ENCODE measurements at places on chromosomes 4 and X.

DNA sequence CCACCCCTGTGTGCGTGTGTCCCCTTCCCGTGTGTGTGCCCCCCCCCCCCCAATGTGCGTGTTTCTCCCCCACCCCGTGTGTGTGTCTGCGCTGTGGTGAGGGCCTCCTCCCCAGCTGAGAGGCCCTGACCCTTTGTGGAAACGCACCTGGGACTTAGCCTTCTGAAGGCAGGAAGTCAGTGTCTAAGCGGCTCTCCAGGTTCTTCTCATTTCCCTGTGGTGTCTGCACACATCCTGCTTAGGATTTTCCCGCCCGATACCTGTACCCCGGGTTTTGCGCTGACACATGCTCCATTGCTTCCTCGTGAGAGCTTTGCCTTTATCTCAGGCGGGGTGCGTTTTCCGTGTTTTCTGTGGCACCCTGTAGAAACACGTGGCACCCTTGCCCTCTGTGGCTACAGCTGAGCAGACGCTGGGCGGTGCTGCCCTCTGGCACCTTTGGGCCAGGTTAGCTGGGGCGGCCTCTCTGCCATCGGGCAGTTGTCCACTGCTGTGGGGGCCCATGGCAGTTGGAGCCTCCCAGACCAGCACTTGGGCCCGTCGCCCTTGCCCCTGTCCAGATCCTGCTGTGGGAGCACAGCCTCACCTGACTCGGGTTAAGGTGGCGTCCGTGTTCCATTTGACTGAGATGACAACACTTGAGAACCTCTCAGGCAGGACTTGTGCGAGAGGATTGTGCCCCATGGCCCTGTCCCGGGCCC lies 26.3 kb downstream of the MAEA start:
- no peak for DNase-seq

DNA sequence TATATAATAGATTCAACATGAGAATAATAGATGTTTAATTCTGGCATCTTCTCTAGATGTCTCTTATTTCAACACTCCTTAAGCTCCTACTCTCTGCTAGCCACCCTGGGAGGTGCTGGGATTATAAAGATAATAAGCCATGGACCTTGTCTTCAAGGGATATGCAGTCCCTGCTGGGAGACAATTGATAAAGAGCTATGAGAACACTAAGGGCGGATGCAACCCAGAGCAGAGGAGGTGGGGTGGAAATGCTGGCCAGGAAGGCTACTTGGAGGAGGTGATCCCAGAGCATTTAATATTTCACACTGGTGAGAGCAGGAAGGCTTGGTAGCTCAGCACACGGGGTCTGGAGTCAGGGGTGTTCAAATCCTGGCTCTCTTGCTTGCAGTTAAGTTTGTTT lies 18.3 kb upstream of the PGRMC2 start:
- DNase-seq, result no peak

- DNase-seq, result no peak
These were observed 941.8 kb downstream of the RAPGEF2 start for GRCh38 chr4:160044693-160045092.

- DNase-seq, result no peak
These were observed 62.4 kb downstream of the TRMT44 start for GRCh38 chr4:8502836-8503585.

- DNase-seq, result no peak
These were observed 37.2 kb downstream of the CPLX1 start for GRCh38 chr4:788636-789297.

DNA sequence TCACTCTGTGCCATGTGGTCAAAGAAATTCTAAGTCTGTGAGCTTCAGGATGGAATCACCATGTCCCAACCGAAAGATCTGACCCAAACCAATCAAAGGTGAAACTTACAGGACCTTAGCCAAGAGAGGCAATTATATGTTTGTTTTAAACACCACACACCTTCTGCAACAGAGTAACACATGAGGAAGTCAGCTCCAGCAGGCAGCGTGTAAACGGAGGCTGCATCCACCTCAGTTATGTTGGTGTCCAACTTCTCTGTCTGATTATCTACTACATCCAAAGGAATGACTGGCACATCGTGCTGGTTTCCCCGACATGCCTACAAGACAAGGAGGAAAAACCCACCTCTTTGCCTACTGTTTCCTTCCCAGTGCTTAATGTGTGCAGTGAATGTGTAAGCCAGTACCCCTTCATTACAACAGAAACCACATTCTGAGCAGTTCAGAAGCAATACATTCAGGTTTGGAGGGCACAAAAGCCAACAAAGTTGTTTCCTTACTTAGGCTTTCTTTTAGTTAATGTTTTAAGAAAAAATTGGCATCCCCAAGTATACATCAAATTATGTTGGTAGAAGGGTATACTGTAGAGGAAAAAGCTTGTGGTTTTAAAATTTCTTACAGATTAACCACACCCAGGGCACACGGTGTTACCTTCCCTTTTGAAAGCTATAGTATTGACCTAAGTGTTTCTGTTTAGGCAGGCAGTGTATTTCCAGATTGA lies 12.4 kb downstream of the CASP6 start:
- DNase-seq, result no peak

- no peak for DNase-seq
These were observed 92.0 kb downstream of the SNCA start for GRCh38 chr4:89744914-89745313.

DNA sequence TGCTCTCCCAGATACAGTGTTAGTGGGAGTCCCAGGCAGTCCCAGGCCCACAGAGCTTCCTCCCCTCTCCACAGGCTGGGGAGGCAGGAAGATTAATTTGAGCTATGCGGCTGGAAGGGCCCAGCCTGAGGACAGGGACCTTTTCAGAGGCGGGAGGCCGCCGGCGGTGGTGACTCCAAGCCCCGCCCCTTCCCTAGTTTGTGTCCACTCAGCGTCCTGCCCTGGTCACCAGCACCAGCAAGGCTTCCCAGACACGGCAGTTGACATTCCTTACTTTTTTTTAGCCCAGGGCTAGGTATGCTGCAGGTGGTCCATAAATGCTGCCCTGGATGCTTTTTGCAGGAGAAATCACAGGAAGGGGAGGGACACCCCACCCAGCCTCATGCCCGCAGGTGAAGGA lies 67.7 kb upstream of the LRPAP1 start:
- DNase-seq, result no peak

DNA sequence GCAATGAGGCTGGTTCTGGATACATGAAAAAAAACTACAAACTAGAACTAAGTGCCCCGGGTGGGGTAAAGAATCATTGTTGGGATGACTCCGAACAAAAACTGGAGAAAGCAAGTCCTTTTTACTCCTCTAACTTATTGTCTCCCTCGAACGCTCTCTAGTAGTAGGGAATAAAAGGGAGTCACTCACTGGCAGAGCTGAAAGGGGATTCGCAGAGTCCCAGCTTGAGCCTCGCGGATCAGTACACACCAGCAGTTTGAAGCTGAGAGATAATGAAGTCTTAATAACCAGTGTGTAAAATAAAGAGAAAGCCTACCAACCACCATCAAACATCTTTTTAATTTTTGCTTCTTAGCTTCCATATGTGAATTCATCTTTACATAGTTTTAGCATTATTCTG lies 521.9 kb upstream of the ARX start:
- peak; percentile 3 for DNase-seq

GRCh38 chr4:130043732-130044160 lies 947.8 kb downstream of the C4orf33 start:
- DNase-seq, result no peak

- no peak for DNase-seq
These were observed 7.7 kb upstream of the SLC10A6 start for GRCh38 chr4:86856896-86857295.

DNA sequence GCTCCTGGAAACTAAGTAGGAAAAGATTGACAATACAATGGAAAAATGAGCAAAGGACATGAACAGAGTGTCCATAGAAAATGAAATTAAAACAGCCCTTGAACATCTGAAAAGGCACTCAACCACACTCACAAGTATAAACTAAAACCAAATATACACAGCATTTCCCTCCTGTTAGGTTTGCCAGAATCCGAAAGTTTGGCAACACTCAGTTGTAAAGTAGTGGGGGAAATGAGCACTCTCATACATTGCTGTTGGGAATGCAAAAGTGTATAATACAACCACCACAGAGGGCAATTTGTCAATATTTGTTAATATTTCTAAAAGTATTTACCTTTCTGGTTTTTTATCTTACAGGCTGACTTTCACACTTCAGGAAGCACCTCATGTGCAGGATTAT lies 84.2 kb upstream of the TMEM164 start:
- no peak for DNase-seq

GRCh38 chr4:100681289-100681688 lies 163.5 kb upstream of the EMCN start:
- DNase-seq, result no peak

- no peak for DNase-seq
These were observed 78.8 kb upstream of the PRPS1 start for GRCh38 chrX:107549504-107549903.

DNA sequence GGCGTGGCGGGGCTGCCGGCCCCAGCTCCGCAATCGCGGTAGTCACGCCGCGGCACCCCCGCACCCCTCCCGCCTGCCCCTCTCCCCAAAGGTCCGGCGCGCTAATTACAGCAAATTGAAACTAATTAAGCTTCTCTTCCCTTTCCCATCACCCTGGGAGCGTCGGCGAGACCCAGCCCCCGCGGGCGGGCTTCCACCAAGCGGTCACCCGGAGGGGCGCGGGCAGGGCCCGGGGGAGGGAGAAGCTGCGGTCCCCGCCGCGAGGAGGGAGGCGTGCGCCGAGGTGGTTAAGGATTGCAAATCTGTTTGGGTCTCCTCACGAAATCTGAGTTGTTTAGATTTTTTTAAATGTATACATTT lies 13.1 kb downstream of the ARX start:
- no peak for DNase-seq

- DNase-seq, result no peak
These were observed 61.2 kb downstream of the TMEM150C start for GRCh38 chr4:82500435-82501153.

DNA sequence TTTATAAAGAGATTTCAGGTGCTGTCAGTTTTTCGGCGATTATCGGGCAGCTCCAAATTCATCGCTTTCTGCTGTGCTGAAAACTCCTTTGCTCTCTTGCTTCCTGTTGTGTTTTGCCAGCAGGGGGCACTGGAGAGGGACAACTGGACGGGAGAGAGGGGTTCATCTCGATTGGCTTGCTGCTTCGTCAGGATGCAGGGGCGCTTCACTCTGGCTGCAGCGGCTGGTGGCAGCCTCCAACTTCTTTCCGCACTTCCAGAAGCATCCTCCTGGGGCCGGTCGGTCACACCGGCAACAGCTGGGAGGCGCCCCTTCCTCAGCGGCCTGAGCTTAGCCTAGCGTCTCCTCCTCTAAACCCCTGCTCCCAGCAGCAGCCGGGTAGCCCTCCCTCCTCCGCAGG lies 29.5 kb downstream of the MSL3 start:
- peak; percentile 67 for DNase-seq

GRCh38 chr4:61540944-61541343 lies 340.8 kb downstream of the ADGRL3 start:
- no peak for DNase-seq

- DNase-seq, result no peak
These were observed 19.6 kb downstream of the SRPX2 start for GRCh38 chrX:100663642-100664041.

DNA sequence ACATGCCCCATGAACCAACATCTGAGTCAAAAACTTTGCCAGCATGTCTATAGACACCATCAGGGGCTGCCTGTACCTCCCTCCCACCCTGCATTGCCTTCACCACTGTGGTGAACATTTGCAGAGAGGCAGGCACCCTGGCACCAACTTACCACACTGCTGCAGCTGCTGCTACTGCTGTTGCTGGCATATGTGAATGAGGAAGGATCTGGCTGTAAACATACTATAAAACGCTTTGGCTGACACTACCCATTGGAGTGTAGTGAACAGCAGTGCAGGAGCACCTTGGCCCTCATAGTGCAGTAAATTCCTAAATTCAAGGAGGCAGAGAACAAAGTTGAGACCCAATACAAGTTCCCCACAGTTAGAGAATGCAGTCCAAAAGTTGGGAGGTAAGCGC lies 90.6 kb upstream of the SPIN4 start:
- DNase-seq, result no peak

GRCh38 chrX:47648376-47648775 lies 2.0 kb downstream of the ELK1 start:
- no peak for DNase-seq

DNA sequence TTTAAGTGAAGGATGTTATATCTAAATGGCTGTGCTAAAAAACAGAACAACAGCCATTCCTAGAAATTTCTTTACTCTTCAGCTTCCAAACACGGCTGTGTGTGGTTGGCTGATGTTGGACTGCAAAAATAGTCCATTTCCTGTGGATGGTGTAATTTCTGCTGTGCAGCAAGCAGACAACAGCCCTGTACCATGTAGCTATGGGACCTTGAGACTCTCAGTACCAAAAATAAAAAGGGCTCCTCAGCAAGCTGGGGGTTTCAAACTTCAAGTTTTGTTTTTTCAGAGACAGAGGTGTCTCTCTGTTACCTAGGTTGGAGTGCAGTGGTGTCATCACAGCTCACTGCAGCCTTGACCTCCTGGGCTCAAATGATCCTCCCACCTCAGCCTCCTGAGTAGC lies 18.1 kb downstream of the CD40LG start:
- no peak for DNase-seq

DNA sequence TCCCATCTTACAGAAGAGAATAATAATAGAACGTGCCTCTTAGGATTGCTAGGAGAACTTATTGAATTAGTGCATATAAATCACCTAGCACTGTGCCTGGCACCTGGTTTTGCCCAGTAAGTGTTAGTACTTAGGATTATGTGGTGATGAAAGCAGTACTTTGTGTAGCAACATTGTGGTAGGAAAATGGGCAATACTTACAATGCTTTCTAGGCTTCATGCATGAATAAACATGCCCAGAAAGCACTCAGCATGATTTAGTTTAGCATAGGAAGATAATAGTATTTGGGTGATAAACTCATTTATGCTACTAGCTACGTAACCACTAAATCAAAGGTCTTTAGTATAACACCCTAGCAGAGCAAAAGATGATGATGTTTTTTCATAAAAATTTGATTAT lies 105.6 kb downstream of the NEUROG2 start:
- no peak for DNase-seq

DNA sequence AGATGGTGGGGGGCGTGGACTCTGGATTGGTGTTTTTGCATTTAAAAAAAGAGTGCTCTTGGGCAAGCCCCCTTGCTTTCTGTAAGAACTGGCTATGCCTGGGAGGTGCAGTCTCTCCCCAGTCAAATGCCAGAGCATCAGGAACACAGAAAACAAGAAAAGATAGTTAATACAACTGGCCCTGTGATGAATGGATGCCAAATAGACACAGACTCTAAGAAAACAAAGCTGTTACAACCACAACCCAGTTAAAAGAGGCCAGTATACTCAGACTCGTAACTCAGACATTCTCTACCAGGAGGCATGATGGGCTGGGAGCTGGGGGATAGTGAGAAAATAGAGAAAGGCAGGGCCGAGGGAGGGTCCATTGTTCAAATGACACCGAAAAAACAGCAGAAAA lies 32.5 kb upstream of the C1QTNF7 start:
- no peak for DNase-seq

DNA sequence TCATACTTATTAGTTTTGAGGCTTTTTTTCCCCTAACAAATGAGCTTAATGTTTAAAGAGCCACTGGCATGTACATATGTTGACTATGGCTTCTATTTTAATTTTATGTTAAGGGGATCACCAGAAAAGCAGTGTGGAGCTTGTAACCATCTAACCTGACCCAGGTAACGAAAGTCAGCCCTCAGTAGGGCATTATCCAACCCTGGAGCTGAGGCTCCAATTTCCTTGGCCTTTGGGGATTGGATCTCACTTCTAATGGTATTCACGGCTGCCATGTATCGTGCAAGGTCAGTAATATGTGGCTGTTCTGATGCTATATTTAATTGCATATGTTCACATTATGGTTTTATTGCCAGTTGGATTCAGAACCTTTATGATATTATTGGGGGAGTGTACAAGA lies 75.2 kb upstream of the CCSER1 start:
- DNase-seq, result no peak

Data from neuronal stem cell (in vitro differentiated cells).